Smooth muscle cell of trachea (primary cell): ENCODE measurements at places on chromosomes 7 and 10. TPM values are rescaled to one million over a fixed set of nuclear protein-coding genes. Genes with fewer than 3 reads are reported as not detected.

CFAP70 gene
- total RNA-seq: 0.87 and 1.7 TPM in 2 replicates

TPK1 gene
- 5.2 and 5.3 TPM in 2 replicates for total RNA-seq

HOGA1 gene
- total RNA-seq: 1.3 and 3.3 TPM in 2 replicates

AASS gene
- 30.3 and 36.5 TPM in 2 replicates for total RNA-seq

UFSP1 gene
- total RNA-seq: 3.9 and 10.4 TPM in 2 replicates

CPA2 gene
- total RNA-seq: not detected in 2 replicates

GJD4 gene
- not detected in 2 replicates for total RNA-seq

CPA1 gene
- not detected in 2 replicates for total RNA-seq

C7orf57 gene
- total RNA-seq: not detected in 2 replicates

TUBGCP2 gene
- 58.9 and 79.1 TPM in 2 replicates for total RNA-seq

VAX1 gene
- total RNA-seq: not detected in 2 replicates

LRRD1 gene
- total RNA-seq: 0.15 TPM in 1 of 2 replicates, not detected in the other

GNAT3 gene
- total RNA-seq: not detected in 2 replicates

ADAMTS14 gene
- 14.8 and 29.4 TPM in 2 replicates for total RNA-seq

GLCCI1 gene
- 6.7 and 7.9 TPM in 2 replicates for total RNA-seq

TRIM74 gene
- not detected in 2 replicates for total RNA-seq

MPP7 gene
- under 0.01 and 0.29 TPM in 2 replicates for total RNA-seq

GDI2 gene
- total RNA-seq: 532 and 540 TPM in 2 replicates

ATRNL1 gene
- 0.66 and 1.5 TPM in 2 replicates for total RNA-seq

KCND2 gene
- total RNA-seq: 1.2 and 7.3 TPM in 2 replicates

TUBAL3 gene
- not detected in 2 replicates for total RNA-seq

TMEM270 gene
- total RNA-seq: 0.17 TPM in 1 of 2 replicates, not detected in the other

FMC1 gene
- total RNA-seq: 8.1 and 8.8 TPM in 2 replicates

TLL2 gene
- total RNA-seq: under 0.01 and 0.17 TPM in 2 replicates

INMT gene
- 20.1 and 20.8 TPM in 2 replicates for total RNA-seq

RARRES2 gene
- total RNA-seq: 0.73 and 20.7 TPM in 2 replicates

CPA4 gene
- 3.8 and 8.4 TPM in 2 replicates for total RNA-seq

OLAH gene
- not detected in 2 replicates for total RNA-seq

CCL24 gene
- total RNA-seq: not detected in 2 replicates

CYP3A7 gene
- total RNA-seq: 0.33 TPM in 1 of 2 replicates, not detected in the other
